ENCODE measurements at places on chromosomes 3 and 15. TPM values are rescaled to one million over a fixed set of nuclear protein-coding genes. Genes with fewer than 3 reads are reported as not detected.

- no peak overlapping the region for H3K4me3 ChIP-seq
- no peaks in the 10 kb centered on the region for H3K27me3 ChIP-seq
- peaks cover 11% of the 10 kb centered on the region for H3K36me3 ChIP-seq
- peaks cover 13% of the 10 kb centered on the region for H3K4me1 ChIP-seq
- no peak overlapping the region for H3K27ac ChIP-seq
Measured at GRCh38 chr3:123167686-123168085, 34.1 kb upstream of the SEC22A start.

DNA sequence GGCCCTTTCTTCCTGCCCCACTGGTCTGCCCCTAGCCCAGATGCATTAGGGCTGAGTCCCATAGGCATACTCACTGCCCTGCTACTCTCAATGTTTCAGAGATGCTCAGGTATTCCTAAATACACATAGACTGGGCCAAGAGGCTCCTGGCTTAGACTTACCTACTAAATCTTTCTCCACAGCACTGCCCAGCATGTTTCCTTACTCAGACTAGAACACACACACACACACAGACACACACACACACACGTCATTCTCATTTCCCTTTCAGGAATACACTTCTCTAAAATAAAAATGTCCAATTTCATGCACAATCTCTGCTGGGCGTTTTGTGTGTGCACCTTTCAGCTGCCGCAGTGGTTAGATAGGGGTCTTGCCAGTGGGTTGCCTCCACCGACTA lies 175.7 kb downstream of the FAM43A start:
- H3K4me3 ChIP-seq = no peak overlapping the region
- H3K36me3 ChIP-seq = no peaks in the 10 kb centered on the region
- DNase-seq = no peak
- H3K27ac ChIP-seq = no peak overlapping the region

DNA sequence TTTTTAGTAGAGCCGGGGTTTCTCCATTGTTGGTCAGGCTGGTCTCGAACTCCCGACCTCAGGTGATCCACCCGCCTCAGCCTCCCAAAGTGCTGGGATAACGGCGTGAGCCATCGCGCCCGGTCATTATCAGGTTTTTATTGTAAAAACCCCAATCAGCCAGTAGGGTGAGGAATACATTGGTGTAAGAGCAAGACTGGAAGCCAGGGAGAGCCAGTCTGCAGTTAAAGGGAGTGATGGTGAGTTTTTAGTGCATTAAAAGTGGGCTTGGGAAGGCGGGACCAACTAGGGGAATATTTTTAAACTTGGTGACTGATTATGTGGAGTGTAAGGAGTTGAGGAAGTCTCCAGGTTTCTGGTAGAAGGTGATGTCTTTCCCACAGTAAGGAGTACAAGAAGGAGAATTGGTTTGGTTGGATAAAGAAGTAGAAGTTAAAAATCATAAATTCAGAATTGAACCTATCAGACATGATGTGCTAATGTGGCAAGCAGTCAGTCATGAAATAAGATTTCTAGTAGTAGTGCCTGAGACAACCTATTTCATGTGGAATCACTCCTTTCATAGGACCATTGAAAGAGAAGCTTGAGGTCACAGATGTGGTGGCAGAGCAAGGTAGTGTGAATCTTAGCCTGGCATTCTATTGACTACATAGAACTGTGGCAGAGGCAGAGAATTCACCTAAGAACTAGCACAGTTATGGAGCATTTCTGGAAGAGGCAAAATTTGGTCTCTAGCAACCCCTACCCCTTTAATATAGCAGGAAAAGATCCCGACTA lies 2.4 kb upstream of the DCBLD2 start:
- no peaks in the 10 kb centered on the region for H3K27me3 ChIP-seq
- H3K27ac ChIP-seq = peak overlapping the region; percentile 28
- H3K36me3 ChIP-seq = peaks cover 43% of the 10 kb centered on the region
- H3K4me1 ChIP-seq = peaks cover 28% of the 10 kb centered on the region

- no peak for DNase-seq
- H3K27me3 ChIP-seq = no peaks in the 10 kb centered on the region
- no peak overlapping the region for H3K4me3 ChIP-seq
- peaks cover 32% of the 10 kb centered on the region for H3K4me1 ChIP-seq
- H3K27ac ChIP-seq = no peak overlapping the region
Measured at GRCh38 chr3:102179326-102180177, 255.3 kb upstream of the ZPLD1 start.

DNA sequence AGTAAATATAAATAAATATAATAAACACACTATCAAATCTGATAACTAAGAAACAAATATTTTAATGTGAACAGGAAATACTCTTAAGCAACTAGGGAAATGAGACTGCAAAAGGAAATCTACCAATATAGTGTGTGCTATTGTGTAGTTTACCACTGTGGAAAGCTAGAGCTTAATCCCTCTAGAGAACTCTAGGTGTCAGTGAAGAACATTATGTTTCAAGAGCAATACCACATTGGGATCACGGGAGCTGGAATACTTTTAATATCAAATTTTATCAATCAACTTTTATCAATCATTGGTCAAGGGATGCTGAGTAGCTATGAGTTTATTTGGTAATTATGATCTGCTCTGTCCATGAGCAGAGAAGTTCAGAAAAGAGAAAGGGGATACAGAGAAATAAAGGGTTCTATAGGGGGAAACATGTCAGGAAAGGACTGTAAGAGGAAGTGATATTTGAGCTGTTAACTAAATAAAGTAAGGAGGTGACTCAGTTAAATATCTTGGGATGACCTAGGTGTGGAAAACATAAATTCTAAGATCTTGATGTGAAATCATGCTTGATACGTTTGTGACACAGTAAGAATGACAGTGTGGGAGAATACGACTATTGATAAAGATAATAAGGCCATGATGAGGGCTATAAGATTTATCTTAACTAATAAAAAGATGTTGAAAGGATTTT lies 762.2 kb upstream of the ALCAM start:
- no peaks in the 10 kb centered on the region for H3K36me3 ChIP-seq
- peak overlapping the region; percentile 42 for H3K27ac ChIP-seq
- DNase-seq = no peak
- H3K27me3 ChIP-seq = no peaks in the 10 kb centered on the region

DNA sequence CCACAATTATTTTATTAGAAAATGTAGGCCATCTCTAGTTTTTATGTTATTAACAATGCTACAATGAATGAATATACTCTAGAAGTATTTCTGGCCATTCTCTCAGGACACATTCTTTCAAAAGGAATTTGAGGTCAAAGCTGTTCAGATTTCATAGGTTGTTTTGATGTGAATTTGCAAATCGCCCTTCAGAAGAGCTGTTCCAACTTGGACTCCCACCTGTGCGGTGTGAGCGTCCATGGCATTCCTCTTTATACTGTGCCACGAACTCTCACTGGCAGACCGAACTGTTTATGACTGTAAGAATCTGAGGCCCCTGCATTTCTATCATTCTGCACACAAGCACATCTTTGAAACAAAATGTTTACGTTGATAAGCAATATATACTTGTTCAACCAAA lies 18.6 kb upstream of the SLC24A5 start:
- H3K36me3 ChIP-seq = no peaks in the 10 kb centered on the region
- H3K4me3 ChIP-seq = no peak overlapping the region
- peaks cover 53% of the 10 kb centered on the region for H3K27me3 ChIP-seq
- no peak for DNase-seq
- H3K27ac ChIP-seq = no peak overlapping the region

- no peaks in the 10 kb centered on the region for H3K27me3 ChIP-seq
- DNase-seq = no peak
Measured at GRCh38 chr15:90864507-90864906, 3.9 kb upstream of the FURIN start.

DNA sequence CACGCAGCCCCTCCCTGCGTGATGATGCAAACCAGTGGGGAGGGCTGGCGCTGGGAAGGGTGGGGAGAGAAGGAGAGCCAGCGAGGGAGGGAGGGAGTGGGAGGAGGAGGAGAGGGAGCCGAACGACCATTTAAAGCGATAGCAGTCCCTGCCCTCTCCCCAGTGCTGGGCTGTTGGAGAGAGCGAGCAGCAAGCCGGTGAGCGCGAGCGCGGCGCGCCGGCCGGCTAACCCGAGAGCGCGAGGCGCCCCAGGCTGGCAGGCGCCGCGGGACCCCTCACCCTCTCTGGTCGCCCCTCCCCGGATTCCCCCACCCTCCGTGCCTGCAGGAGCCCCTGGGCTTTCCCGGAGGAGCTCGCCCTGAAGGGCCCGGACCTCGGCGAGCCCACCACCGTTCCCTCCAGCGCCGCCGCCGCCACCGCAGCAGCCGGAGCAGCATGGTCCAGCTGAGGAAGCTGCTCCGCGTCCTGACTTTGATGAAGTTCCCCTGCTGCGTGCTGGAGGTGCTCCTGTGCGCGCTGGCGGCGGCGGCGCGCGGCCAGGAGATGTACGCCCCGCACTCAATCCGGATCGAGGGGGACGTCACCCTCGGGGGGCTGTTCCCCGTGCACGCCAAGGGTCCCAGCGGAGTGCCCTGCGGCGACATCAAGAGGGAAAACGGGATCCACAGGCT lies at the start of gene GRM7:
Gene GRM7, plus strand, starts transcription at position 162 of the 671 bp plus-strand sequence.
- H3K4me3 ChIP-seq = no peak within 1 kb of the TSS
- no peaks in the 10 kb centered on the region for H3K27me3 ChIP-seq
- no peaks in the 10 kb centered on the region for H3K4me1 ChIP-seq
- H3K27ac ChIP-seq = no peak within 1 kb of the TSS

DNA sequence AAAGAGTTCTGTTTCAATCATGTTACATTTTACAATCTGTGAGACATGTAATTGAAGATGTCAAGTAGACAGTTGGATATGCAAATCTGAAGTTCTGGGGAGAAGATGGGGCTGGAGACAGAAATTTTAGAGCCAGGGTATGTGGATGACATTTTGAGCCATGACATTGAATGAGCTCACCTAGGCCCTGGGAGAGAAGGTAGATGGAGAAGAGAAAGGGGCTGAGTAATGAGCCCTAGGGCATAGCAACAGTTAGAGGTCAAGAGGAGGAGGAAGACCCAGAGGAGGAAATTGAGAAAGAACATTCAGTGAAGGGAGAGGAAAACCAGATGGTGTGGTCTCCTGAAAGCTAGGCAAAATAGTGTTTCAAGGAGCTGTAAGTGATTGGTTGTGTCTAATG lies 15.3 kb downstream of the TMEM266 start:
- no peaks in the 10 kb centered on the region for H3K4me1 ChIP-seq
- no peak overlapping the region for H3K4me3 ChIP-seq
- H3K36me3 ChIP-seq = no peaks in the 10 kb centered on the region
- H3K27ac ChIP-seq = no peak overlapping the region
- DNase-seq = no peak
- peaks cover 14% of the 10 kb centered on the region for H3K27me3 ChIP-seq

DNA sequence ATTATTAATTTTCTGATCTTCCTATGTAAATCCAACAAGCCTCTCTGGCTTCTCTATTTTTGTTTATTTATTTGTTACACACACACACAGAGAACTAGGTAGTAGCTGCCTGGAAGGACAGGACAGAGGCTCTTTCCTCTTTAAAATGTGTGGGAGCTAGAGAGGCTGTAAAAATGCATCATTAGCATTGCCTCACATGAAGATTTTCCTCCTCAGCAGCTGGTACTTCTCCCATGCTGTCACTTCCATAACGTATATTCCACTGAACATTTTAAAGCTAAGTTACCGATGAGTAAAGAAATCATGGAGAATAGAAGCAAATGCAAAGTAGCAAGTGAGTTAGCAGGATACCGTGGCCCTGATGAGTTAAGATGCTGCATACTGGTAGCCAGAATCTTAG lies 63.9 kb downstream of the IMPG2 start:
- DNase-seq = no peak
- no peaks in the 10 kb centered on the region for H3K36me3 ChIP-seq
- no peaks in the 10 kb centered on the region for H3K27me3 ChIP-seq
- no peak overlapping the region for H3K27ac ChIP-seq
- H3K4me1 ChIP-seq = peaks cover 7% of the 10 kb centered on the region

- DNase-seq = no peak
- peaks cover 43% of the 10 kb centered on the region for H3K4me1 ChIP-seq
- H3K36me3 ChIP-seq = peaks cover 39% of the 10 kb centered on the region
- H3K27ac ChIP-seq = peak overlapping the region; percentile 95
- H3K27me3 ChIP-seq = no peaks in the 10 kb centered on the region
Measured at GRCh38 chr3:38164643-38164951, 740 bp upstream of the OXSR1 start.

DNA sequence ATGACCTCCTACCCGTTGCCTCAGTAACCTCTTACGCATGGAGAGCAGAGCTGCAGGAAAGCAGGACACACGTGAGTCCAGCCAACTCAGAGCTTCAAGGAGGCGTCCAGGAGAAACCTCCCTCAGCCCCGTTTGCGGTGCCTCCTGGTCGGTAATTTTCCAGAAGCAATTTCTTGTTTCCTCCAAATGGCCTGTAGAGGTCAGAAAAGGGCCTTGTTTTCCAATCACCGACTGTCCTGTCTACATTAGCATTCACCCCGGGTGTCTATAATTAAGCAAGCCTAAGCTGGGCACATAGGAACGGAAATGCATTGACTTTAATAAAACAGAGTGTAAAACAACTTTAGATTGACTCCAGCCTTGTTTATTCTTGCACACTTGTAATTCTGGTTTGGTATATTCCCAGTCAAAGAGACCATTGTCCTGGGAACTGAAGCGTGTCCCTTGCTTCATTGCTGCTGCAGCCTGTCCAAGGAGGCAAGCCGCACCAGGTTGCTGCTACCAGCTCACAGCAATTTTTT lies 836.2 kb downstream of the AGBL1 start:
- peak; percentile 7 for DNase-seq
- H3K27ac ChIP-seq = no peak overlapping the region
- no peak overlapping the region for H3K4me3 ChIP-seq
- no peaks in the 10 kb centered on the region for H3K4me1 ChIP-seq
- H3K27me3 ChIP-seq = no peaks in the 10 kb centered on the region

DNA sequence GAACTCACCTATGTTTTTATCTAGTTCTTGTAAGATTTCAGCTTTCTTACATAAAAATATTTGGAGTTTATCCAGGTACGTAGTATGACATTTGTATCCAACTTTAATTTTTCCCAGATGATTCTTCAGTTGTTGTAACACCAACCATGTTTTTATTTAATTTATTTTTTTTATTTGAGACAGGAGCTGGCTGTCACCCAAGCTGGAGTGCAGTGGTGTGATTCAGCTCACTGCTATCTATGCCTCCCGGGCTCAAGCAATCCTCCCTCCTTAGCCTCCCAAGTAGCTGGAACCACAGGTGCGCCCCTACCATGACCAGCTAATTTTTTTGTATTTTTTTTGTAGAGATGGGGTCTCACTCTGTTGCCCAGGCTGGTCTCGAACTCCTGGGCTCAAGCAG lies 6.6 kb downstream of the XYLB start:
- H3K4me3 ChIP-seq = no peak overlapping the region
- H3K36me3 ChIP-seq = peaks cover 2% of the 10 kb centered on the region
- no peak for DNase-seq
- H3K27me3 ChIP-seq = no peaks in the 10 kb centered on the region
- no peaks in the 10 kb centered on the region for H3K4me1 ChIP-seq

- DNase-seq = no peak
- no peak overlapping the region for H3K27ac ChIP-seq
- no peak overlapping the region for H3K4me3 ChIP-seq
- no peaks in the 10 kb centered on the region for H3K36me3 ChIP-seq
- H3K27me3 ChIP-seq = no peaks in the 10 kb centered on the region
Measured at GRCh38 chr15:47661661-47662180, 55.6 kb upstream of the SEMA6D start.

- no peaks in the 10 kb centered on the region for H3K4me1 ChIP-seq
- H3K4me3 ChIP-seq = peak overlapping the region; percentile 71
- peaks cover 22% of the 10 kb centered on the region for H3K36me3 ChIP-seq
Measured at GRCh38 chr3:107432013-107432515, 54.8 kb downstream of the CCDC54 start.

- DNase-seq = no peak
- no peaks in the 10 kb centered on the region for H3K36me3 ChIP-seq
- H3K4me3 ChIP-seq = no peak overlapping the region
- H3K27ac ChIP-seq = no peak overlapping the region
- H3K27me3 ChIP-seq = peaks cover 22% of the 10 kb centered on the region
- H3K4me1 ChIP-seq = peaks cover 29% of the 10 kb centered on the region
Measured at GRCh38 chr3:123387532-123387931, 61.4 kb downstream of the ADCY5 start.

Gene ALPK3
- total RNA-seq = 4.6 TPM

Gene ISLR2
- total RNA-seq = not detected

Gene PRR20G
- total RNA-seq = not detected

Gene KLHL40
- total RNA-seq = not detected

Gene KNL1
- total RNA-seq = 19.0 TPM

Gene CD276
- total RNA-seq = 84.6 TPM

All from Calu3 (cell line).